ENCODE measurements at places on chromosomes 4 and X. TPM values are rescaled to one million over a fixed set of nuclear protein-coding genes. Genes with fewer than 3 reads are reported as not detected.

The STPG2 gene
- not detected for total RNA-seq

The MSANTD1 gene
- total RNA-seq = 0.95 TPM

The PPP1R3F gene
- total RNA-seq = 4.2 TPM

The NPY5R gene
- total RNA-seq = under 0.01 TPM
